H7 (cell line): ENCODE measurements at places on chromosomes 3 and 15. TPM values are rescaled to one million over a fixed set of nuclear protein-coding genes. Genes with fewer than 3 reads are reported as not detected.
A peak's percentile ranks its signal among the peaks of the same experiment; 100 is the strongest.

DNA sequence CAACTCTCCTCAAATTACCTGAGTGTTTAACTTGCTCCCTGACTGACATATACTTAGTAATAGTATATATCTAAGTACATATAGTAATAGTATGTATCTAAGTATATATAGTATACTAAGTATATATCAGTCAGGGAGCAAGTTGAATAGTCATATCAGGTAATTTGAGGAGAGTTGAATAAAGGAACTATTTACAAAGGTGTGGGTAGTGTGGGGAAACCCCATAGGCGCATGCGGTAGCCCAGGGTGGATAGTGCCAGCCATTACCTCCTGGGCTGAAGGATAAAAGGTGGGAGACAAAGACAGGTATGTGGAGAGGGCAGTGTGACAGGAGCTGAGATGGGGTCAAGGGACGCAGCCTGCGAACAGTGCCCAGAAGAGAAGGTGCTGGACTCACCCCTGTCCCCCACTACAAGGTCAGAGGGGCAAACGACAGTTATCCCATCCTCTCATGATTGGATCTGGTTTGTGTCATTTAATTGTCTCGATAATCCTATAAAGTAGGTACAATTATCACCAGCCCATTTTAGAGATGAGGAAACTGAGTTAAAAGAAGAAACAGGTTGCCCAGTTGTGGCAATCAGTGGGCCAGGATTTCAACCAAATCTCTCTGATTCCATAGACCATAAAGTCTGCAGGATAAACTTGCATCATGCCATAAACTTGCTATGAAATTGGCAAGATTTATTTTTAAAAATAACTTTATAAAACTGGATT is 34.1 kb upstream of the TPM1 start:
- no peak for DNase-seq

- DNase-seq = no peak
Observed at GRCh38 chr3:11288786-11289637, 16.8 kb downstream of the ATG7 start.

GRCh38 chr3:127628788-127629466 is at the start of gene PODXL2:
Gene PODXL2, plus strand, starts transcription at chr3:127629185. Its CDS starts 35 bp downstream, at chr3:127629220.
- DNase-seq = peak; percentile 99

Gene TM6SF1
- 0.62 and 0.63 TPM in 2 replicates for total RNA-seq

DNA sequence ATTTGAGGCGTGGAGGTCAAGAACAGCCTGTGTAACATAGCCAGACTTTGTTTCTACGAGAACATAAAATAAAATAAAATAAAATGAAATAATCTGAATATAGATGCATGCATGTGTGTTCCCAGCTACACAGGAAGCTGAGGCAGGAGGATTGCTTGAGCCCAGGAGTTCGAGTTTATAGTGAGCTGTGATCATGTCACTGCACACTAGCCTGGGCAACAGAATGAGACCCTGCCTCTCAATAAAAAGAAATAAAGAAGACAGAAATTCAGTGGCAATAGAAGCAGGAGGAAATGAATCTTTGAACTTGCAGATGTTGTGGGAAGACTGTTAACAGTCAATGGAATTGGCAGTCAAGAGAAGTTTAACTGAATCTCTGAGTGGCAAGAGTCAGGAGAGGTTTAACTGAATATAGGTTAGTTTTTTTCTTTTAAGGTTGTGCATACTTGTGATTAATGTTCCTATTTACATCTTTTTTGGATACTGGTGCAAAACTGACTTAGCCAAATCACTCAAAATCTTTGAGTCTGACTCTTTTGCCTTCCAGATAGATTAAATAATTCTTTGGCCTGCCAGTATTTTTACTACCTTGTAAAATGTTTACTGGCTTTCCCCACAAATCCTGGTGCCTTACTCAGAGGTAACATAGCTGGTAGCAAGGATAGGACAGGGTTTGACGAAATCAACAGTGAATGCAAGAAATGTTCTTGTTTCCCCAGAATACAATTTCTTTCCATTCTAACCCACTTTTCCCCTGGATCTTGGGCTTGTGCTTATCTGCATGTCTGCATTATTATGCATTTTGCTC is 361.4 kb downstream of the PDCD6IP start:
- no peak for DNase-seq

Gene TNFSF10
- total RNA-seq = not detected in 2 replicates

- DNase-seq = no peak
Observed at GRCh38 chr3:139251529-139251928, 92.3 kb upstream of the MRPS22 start.

- DNase-seq = no peak
Observed at GRCh38 chr15:66741646-66742045, 39.6 kb downstream of the SMAD6 start.

- DNase-seq = no peak
Observed at GRCh38 chr15:93135459-93135858, 46.4 kb upstream of the RGMA start.
